ENCODE measurements at places on chromosomes 1 and 21.

DNA sequence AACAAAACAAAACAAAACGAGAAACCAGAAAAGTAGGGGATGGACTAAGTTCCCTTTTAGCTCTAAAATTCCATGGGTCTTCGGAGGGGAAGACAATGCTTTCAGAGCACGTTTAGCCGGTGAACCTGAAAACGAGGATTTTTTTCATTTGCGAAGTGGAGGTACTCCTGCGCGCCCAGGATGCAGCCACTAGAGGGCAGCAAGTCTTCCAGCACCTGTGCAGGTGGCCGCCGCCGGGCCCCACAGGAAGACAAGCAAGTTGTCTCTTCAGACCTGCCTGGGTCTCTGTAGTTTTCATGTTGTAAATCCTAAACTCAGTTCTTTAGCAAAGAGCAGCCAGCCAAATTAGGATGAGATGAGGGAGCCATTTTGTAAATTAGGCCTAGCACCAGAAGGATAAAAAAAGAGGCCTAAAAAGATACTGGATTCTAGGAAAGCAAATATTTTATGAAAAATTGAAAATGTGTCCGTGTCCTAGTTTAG is 17.7 kb upstream of the SNX27 start:
- DNase-seq, result peak; percentile 78

DNA sequence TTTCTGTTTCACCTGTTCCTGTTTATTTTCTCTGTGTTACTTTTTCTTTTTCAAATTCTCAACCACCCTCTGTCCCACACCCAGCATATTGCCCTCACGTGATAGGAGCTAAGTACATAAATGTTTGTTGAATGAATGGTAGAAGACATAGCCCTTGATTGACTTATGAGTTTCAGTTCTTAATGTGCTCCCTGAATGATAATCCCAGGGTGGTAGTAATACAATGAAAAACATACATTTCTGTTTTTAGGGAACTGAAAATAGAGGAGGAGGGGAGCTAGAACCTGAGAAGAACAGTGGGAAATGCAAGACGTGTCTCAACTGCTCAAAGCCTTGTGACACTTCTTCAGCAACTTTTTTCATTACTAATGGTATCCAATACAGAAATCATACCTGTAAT is 147.1 kb downstream of the SPATA46 start:
- DNase-seq, result no peak

DNA sequence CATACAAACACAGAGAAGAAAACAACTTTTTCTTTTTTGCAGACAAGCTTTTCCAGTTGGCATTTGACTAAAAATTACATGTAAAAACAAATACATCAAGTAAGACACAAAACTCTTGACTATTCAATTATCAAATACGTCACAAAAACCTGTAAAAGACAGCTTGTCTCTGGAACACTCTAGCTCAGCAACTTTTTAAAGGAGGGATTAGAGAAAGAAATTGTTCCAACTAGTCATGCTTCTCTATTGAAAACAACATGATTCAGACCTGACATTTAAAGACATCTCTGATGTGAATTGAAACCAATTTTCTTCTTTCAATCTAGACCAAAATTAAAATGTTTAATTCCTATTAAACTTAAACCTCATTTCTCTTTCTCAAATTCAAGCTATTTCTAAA is 30.3 kb downstream of the SMYD3 start:
- DNase-seq, result no peak

- no peak for DNase-seq
Measured at GRCh38 chr1:4965346-4966075, 311.1 kb downstream of the AJAP1 start.

- peak; percentile 76 for DNase-seq
Measured at GRCh38 chr1:1371746-1372711, 3.0 kb downstream of the AURKAIP1 start.

GRCh38 chr1:53342735-53343470 is 15.0 kb upstream of the LRP8 start:
- no peak for DNase-seq
